Putamen (tissue), 1 donor: ENCODE measurements at places on chromosomes 1 and 21.

DNA sequence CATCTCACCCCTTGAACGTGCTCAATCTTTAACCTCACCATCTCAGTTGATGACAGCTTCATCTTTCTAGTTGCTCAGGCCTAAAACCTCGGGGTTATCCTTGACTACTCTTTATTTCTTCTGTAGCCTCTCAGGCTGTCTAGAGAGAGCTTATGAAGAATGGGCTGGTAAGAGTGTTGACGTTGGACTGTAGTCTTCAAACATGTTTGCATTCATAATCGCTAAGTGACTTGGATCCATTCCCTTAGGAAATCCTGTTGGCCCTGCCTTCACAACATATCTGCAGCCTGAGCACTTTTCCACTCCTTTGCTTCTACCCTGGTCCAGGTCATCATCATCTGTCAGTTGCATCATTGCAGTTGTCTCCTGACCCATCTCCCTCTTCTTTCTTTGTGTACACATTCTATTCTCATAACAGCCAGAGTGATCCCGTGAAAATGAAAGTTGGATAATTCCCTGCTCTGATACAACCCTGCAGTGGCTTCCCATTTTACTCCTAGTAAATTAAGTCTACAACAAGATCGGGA lies 10.5 kb downstream of the UCK2 start:
- DNase-seq: no peak

DNA sequence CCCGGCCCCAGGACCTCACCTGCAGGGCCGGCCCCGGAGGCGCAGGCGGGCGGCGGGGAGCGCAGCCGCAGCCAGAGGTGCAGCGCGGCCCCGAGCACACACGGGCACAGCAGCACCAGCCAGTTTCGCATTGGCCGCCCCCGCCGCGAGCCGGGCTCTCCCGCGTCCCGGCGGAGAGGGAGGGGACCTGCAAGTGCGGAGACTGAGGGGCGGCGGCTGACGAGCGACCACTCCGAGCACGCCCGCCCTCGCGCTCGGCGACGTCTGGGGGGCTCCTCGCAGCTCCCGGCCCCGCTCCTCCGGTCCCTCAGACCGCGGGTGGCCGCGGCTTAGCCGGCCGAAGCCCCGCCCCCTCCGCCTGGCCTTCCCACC lies at the start of gene B3GALNT2:
Gene B3GALNT2 (minus strand): TSS at position 331 of the 372 bp plus-strand sequence. CDS start 200 bp downstream, at position 131.
- DNase-seq: no peak

DNA sequence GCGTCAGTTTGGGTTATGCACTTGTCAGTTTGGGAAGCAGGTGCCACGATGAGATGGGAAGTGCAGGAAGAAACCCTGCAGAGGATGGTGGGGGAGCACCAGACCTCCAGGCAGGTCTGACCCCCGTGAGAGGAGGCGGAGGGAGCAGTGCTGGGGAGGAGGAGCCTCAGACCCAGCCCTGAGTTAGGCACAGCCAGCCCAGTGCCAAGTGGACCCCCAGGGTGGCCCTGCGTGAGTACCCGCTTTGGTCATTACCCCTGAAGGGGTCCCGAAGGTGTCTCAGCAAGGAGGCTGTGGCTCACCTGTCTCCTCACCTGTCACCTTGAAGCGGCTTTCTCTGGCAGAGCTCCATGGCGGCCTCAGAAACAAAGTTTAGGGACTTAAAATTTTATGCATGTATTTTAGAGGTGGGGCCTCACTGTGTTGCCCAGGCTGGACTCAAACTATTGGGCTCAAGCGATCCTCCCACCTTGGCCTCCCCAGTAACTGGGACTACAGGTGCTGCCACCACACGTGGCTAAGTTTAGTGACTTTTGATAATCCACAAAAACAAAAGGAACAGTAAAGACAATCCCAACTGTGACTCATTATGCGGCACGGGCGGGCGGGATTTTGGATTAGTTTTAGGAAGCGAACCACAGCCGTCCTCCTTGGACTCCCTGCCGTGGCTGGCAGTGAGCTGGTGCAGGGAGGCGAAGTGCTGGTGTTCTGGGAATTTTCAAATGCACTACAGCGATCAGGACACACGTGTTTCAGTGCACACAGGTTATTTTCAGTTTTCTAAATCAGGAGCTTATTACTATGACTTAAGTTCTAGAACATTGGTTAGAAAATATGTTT lies 4.7 kb downstream of the AGPAT3 start:
- DNase-seq: no peak

GRCh38 chr21:17726047-17726829 lies 92.9 kb downstream of the C21orf91 start:
- no peak for DNase-seq

GRCh38 chr1:212953321-212953720 lies 3.0 kb downstream of the VASH2 start:
- no peak for DNase-seq

- peak; percentile 3 for DNase-seq
Measured at GRCh38 chr1:75203415-75204277, 69.5 kb downstream of the LHX8 start.

DNA sequence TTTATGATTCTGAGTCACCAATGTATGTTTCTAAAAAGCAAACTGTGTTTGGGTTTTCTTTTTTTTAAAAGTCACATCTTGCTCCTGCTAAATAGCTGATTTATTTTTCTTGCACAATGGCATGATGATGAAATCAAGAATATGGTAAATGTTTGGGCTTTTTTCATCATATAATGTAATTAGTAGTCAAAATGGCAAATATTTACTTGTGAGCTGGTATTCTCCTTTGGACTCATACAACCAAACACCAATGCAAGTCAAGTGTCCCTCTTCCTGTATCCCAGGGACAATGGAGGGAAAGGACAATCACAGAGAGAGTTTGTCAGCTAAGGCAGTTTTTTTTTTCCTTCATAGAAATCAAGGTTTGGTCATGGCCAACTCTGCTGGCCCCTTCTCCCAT lies 94.6 kb upstream of the RALGPS2 start:
- DNase-seq: no peak

GRCh38 chr1:26220199-26220912 lies 13.6 kb upstream of the CEP85 start:
- no peak for DNase-seq

DNA sequence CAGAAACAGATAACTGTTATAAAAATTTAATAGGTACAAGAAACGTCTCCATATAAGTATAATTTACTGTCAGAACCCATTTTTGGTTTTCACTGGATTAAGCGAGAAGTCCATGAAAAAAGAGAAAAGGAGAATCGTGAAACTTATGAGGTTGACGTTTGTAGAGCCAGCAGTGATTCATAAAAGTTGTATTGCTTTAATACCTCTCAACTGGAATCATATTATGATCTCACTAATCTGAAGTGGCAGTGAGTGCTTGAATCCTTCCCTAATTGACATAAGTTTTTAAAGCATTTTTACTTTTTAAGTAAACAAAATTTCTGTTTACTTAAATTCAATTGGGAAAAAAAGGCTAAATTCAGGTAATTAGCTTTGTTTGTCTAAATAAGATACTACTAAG lies 315.3 kb downstream of the TPR start:
- no peak for DNase-seq

DNA sequence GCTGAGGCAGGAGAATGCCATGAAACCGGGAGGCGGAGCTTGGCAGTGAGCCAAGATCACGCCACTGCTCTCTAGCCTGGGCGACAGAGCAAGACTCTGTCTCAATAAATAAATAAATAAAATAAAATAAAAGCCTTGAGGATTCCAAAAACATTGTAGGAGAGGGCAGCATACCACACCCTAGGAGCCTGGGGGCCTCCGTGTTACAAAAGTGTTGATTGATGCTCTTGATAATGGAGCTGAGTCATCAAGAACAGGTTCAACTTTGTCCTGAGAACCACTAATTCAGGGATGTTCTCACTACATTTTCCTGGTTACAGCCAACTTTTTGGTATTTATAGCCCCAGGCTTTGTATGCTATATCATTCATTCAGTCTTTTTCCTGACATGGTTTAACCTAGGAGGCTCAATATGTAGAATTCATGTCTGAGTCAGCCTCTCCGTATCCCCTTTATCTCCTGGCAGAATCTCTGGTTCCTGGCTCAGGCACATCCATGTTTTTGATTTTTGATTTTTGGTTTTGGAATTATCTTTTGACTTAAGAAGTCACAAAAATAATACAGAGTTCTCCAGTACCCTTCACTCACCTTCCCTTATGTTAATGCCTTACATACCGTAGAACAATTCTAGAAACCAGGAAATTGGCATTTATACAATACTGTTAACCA lies 69.4 kb downstream of the LRRC8D start:
- DNase-seq: no peak

DNA sequence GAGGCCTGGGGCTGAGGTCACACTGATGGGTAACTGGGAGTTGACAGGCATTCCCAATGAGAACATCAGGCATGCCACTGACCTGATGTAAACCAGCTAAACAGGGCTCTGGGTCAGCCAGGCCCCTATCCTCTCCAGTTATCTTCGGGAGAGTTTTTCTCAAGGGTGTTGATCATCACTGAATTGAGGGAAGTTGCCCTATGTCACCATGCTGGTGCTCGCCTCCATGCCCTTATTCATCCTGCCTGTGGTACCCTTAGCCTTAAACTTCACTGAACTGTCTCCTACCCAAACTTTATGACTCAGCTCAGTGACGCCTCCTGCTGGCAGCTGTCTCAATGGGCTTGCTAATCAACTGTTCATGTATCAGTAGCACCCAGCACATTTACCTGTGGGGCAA lies 80.7 kb upstream of the TNR start:
- no peak for DNase-seq

DNA sequence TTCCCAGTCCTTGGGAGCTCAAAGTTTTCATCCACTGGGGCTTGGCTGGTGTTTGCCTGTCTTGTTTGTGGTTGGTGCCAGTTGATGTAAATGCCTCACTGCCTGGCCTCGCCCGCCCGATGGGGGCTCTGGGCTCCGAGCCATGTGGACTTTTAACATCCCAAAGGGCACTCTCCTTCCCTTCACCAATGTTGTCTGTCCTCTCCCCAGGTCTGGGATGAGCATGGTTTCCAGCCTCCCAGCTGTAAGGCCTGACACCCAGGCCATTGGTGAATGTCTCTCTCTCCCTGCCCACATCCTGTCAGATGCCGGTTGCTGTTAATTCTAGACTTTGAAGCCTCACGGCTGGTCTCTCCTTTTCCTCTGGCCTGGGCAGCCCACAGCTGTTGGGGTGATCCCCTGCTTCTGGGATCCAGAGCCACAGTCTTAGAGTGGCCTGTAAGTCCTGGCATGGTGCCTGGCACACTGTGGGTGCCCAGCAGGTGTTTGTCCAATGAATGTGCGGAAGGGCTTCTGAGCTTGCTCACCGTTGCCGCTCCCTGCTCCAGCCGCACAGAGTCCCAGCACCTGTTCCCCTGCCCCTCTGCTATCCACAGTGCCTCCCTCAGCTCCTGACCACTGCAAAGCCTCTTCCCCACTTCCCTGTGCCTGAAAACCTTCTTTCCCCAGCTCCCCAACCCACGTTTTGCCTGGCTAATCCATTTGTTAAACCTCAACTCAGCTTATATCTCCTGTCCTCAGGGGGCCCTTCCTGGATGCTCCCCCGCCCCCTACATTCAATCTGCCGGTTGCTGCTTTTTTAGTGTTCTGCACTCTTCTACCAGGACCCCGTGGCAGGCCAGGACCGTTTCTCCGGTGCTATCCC lies 3.3 kb upstream of the C1orf174 start:
- DNase-seq: no peak

- DNase-seq: no peak
Measured at GRCh38 chr21:34762786-34763185, 94.0 kb downstream of the CLIC6 start.

GRCh38 chr1:41784531-41785274 lies 134.0 kb downstream of the HIVEP3 start:
- no peak for DNase-seq

- no peak for DNase-seq
Measured at GRCh38 chr1:63915121-63915520, 141.3 kb downstream of the ROR1 start.

GRCh38 chr1:182520736-182521135 lies 68.3 kb downstream of the RNASEL start:
- DNase-seq: no peak

- DNase-seq: no peak
Measured at GRCh38 chr1:236748268-236748870, 46.7 kb upstream of the MTR start.

DNA sequence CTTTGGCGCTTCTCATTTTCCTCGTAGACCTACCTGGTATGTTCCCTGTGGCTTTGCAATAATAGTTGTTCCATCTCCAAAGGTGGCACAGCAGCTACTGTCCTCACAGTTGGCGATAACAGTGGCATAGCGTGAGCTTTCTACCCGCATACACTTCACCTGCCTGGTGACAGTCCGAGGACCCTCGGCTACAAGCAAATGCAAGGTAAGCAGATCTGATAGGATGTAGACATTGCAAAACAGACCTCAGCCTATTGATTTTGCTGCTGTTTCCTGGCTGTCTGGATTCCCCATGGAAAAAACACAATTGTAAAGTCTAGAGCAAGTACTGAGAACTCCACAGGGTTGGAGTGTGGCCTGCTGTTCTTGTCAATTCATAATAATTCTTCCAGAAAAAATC lies 78.5 kb downstream of the WDR3 start:
- DNase-seq: no peak

DNA sequence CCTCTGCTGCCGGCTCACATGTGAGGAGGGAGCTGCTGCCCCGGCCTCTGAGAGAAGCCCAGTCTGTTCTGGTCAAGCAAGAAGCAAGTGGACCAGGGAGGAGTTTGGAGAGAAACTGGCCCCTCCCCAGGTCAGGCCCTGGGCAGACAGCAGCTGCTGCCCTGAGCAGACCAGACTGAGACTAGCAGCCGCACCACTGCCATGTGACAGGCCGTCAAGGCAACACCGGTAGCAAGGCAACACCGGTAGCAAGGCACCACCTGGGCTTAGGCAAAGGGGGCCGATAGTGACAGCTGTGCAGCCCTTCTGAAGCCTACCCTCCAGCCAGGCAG lies 50.3 kb downstream of the ARHGEF16 start:
- DNase-seq: no peak

- DNase-seq: no peak
Measured at GRCh38 chr1:116232989-116233514, 121.9 kb downstream of the MAB21L3 start.

DNA sequence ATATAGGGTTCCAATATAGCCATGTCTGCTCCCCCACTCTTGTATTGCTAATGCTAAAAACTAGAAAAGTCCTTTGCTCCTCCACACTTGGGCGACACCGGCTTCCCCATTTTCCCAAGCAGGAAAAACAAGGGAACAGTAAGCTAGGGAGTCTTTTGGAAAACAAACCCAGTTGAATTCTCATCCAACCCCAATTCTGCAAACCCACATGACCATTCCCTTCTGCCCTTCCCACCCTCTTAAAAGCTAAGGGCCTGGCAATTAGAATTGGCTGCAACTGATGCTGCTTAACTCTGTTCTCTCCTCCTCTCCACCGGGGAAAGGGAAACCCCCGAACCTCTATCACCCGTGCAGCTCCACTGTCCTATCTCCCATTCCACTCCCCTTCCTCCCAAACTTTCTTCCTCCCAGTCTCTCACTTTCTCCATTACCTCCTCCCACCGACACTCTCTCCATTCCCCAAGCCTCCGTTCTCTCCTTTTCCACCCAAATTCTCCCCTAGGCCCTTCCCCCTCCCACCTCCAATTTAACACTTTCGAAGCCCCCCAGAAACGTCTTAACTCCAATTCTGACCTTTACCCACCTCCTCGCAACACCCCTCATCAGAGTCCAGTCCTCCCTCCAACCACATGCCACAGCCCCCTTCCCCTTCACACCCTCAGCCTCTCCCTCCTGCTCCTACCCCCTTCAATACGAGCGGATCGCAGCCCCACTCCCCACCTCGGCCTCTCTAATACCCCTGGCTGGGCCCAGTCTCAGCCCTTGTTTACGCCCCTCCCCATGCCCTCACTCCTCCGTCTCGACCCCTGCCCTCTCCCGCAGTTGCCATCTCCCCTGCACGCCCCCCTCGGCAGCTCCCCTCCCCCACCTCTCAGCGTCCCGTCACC lies 701 bp downstream of the DEDD start:
- DNase-seq: no peak
